ENCODE measurements at places on chromosomes 2 and 18. TPM values are rescaled to one million over a fixed set of nuclear protein-coding genes. Genes with fewer than 3 reads are reported as not detected.

UGT1A3 gene
- total RNA-seq = not detected

SLC23A3 gene
- total RNA-seq = 1.5 TPM

CYTIP gene
- 0.35 TPM for total RNA-seq

PLCL1 gene
- 0.32 TPM for total RNA-seq

DNA sequence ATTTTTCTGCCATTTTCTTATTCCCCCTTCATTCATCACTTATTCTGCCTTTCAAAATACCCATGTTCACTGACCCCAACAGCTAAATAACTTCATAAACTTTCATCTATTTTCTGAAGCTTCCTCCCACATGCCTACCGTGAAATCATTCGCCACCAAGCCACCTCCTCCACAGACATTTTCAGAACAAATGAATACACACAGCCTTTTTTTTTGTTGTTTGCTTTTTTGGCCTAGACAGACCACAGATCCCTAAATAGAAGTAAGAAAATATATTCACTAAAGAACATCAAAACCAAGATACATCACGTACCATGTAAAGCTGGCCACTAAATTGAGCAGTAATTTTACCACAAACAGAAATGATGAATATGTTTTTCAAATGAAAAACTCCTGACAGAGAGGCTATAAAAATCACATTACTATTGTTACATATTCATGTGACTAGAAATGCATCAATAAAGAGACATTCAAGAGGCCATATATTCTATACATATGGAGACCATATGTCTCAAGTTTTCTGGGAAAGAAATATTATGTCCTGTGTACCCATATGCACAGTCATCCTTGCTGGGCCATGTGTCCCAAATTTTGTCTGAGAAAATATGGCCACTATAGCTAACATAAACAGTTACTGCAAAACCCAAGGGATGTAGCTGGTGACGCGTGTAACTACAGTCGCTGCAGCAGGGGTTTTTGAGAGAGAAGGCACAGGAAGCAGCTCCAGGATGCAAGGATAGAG lies 200.3 kb downstream of the FBXO15 start:
- H3K4me3 ChIP-seq = no peak overlapping the region
- no peaks in the 10 kb centered on the region for H3K4me1 ChIP-seq
- DNase-seq = no peak
- H3K36me3 ChIP-seq = no peaks in the 10 kb centered on the region
- H3K27ac ChIP-seq = no peak overlapping the region

GRCh38 chr18:48887905-48888772 lies 62.6 kb downstream of the SMAD7 start:
- no peak overlapping the region for H3K27ac ChIP-seq
- H3K4me3 ChIP-seq = no peak overlapping the region
- H3K27me3 ChIP-seq = no peaks in the 10 kb centered on the region
- peaks cover 33% of the 10 kb centered on the region for H3K4me1 ChIP-seq

- no peaks in the 10 kb centered on the region for H3K4me1 ChIP-seq
- no peak overlapping the region for H3K4me3 ChIP-seq
- no peak overlapping the region for H3K27ac ChIP-seq
- H3K36me3 ChIP-seq = no peaks in the 10 kb centered on the region
- H3K27me3 ChIP-seq = no peaks in the 10 kb centered on the region
Measured at GRCh38 chr2:239626961-239627592, 226.3 kb upstream of the HDAC4 start.

DNA sequence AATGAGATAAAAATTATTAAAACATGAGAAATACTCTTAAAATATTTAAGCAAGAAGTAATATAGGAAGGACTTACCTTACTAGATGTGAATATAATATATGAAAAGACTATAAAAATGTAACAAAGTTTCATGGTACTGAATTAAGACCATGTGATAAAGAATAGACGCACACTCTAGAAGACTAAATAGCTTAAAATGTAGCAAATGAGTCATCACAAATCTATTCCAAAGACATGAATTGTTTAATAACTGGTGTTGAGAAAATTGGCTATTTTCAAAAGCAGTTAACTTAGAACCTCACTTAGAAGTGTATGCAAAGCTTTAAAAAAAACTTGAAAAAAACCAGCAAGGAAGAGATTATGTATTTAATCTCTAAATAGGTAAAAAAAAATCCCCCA lies 64.1 kb downstream of the POLE4 start:
- DNase-seq = no peak
- peaks cover 7% of the 10 kb centered on the region for H3K4me1 ChIP-seq
- H3K27me3 ChIP-seq = no peaks in the 10 kb centered on the region
- no peaks in the 10 kb centered on the region for H3K36me3 ChIP-seq
- no peak overlapping the region for H3K27ac ChIP-seq
- no peak overlapping the region for H3K4me3 ChIP-seq

DNA sequence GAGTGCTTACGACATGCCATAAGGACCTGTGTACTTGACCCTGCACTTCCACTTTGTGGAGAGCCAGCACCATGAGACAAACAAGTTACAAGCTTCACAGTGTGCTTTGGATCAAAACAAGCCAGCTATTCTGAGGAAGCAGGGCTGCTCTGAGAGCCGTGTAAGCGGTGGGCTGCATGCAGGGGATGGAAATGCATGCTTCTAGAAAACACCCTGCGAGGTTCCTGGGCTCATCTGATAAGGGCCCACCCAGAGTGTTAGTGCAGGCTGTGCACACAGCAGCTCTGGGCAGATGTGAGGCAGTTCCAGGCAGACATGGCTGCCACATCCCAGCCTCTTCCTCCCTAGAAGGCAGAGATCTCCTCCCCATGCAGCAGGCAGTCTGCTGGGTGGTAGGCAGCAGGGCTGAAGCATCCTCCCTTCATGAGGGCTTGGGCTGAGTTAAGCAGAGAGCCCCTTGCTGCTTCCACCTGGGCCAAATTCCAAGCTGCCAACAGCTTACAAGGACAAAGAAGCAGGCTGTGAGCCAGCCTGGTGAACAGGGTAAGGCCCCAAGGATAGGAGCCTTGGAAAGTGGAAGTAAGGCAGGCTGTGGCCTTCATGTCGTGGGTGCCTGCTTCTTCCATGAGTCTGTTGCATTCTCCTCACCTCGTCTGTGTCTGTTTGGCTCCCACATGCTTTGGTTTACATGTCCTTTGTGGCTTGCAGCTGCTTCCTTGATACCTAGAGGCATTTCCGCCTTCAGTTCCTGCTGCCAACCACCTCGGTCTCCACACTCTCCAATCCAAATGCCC lies 7.7 kb downstream of the PSD4 start:
- peaks cover 5% of the 10 kb centered on the region for H3K4me1 ChIP-seq
- DNase-seq = no peak
- H3K4me3 ChIP-seq = no peak overlapping the region
- no peaks in the 10 kb centered on the region for H3K27me3 ChIP-seq
- H3K27ac ChIP-seq = peak overlapping the region; percentile 23

- DNase-seq = no peak
- no peaks in the 10 kb centered on the region for H3K27me3 ChIP-seq
- H3K4me3 ChIP-seq = no peak overlapping the region
- H3K36me3 ChIP-seq = peaks cover 11% of the 10 kb centered on the region
Measured at GRCh38 chr2:191302459-191303139, 57.4 kb downstream of the MYO1B start.

GRCh38 chr2:30936977-30937376 lies 129.7 kb upstream of the CAPN13 start:
- no peak overlapping the region for H3K4me3 ChIP-seq
- H3K4me1 ChIP-seq = no peaks in the 10 kb centered on the region
- H3K27me3 ChIP-seq = peaks cover 8% of the 10 kb centered on the region
- DNase-seq = no peak
- no peak overlapping the region for H3K27ac ChIP-seq

GRCh38 chr2:50143822-50144575 lies 887.9 kb downstream of the NRXN1 start:
- H3K27ac ChIP-seq = no peak overlapping the region
- peak; percentile 3 for DNase-seq
- H3K4me1 ChIP-seq = peaks cover 5% of the 10 kb centered on the region
- no peaks in the 10 kb centered on the region for H3K27me3 ChIP-seq
- H3K36me3 ChIP-seq = no peaks in the 10 kb centered on the region

- no peak overlapping the region for H3K27ac ChIP-seq
- H3K27me3 ChIP-seq = no peaks in the 10 kb centered on the region
- H3K4me1 ChIP-seq = peaks cover 8% of the 10 kb centered on the region
- H3K36me3 ChIP-seq = peaks cover 2% of the 10 kb centered on the region
- H3K4me3 ChIP-seq = no peak overlapping the region
- no peak for DNase-seq
Measured at GRCh38 chr2:230814616-230815015, 50.1 kb upstream of the ITM2C start.

DNA sequence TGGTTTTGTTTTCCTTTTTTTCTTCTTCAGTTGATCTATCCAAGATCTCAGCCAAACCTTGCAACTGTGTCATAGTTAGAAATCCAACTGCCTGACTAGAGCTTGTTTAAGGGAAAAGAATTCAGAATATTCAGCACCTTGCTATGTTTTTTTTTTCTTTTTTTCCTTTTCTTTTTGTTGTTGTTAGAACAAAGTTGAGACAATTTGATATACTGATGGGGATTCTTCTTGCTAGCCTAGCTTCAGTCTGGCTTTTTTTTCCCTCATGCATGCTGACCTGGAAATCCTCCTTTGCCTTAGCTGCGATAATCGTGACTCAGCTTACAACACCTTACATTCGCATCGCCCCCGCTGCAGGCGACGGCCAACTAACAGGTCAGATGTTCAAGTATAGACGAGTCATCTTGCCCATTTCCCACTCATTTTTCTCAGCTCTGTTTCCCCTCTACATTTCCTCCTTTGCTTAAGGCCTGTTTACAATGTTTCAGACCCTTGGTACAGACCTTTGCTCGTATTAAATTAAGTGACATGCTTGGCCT lies 487.2 kb upstream of the RAB12 start:
- H3K27ac ChIP-seq = no peak overlapping the region
- no peaks in the 10 kb centered on the region for H3K27me3 ChIP-seq
- DNase-seq = no peak
- no peaks in the 10 kb centered on the region for H3K36me3 ChIP-seq
- peaks cover 8% of the 10 kb centered on the region for H3K4me1 ChIP-seq

- no peak overlapping the region for H3K27ac ChIP-seq
- H3K4me1 ChIP-seq = peaks cover 20% of the 10 kb centered on the region
- H3K27me3 ChIP-seq = no peaks in the 10 kb centered on the region
- no peak for DNase-seq
Measured at GRCh38 chr2:105683011-105683492, 61.7 kb upstream of the NCK2 start.

GRCh38 chr2:165239230-165239629 lies at the start of gene SCN2A:
Gene SCN2A, plus strand, starts transcription at chr2:165239414. Its CDS starts 56,410 bp downstream, at chr2:165295824.
- no peaks in the 10 kb centered on the region for H3K36me3 ChIP-seq
- no peaks in the 10 kb centered on the region for H3K4me1 ChIP-seq
- peak; percentile 15 for DNase-seq
- H3K4me3 ChIP-seq = no peak within 1 kb of the TSS
- H3K27ac ChIP-seq = no peak within 1 kb of the TSS

DNA sequence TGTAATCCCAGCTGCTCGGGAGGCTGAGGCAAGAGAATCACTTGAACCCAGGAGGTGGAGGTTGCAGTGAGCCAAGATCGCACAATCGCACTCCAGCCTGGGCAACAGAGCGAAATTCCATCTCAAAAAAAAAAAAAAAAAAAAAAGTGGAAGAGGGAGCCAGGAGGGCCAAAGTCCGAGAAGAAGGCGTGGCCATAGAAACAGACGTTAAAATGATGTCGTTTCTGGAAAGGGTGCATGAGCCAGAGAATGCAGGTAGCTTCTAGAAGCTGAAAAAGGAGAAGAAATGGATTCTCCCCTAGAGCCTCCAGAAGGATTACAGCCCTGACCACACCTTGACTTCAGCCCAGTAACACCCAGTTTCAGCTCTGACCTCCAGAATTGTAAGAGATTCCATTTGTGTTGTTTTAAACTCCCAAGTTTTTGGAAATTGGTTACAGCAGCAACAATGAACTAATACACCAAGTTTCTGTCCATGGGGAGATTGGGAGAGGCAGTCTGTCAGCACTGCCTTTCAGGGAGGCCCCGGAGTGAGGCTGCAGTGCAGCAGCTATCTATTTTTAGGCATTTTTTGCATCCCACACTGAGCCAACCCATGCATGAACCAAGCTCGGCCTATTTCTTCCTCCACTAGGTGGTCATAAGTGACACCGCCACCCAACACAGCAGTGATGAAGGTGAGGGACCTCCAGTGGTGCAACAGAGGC lies 14.2 kb upstream of the TRAF3IP1 start:
- no peak overlapping the region for H3K27ac ChIP-seq
- H3K4me3 ChIP-seq = no peak overlapping the region
- DNase-seq = no peak

DNA sequence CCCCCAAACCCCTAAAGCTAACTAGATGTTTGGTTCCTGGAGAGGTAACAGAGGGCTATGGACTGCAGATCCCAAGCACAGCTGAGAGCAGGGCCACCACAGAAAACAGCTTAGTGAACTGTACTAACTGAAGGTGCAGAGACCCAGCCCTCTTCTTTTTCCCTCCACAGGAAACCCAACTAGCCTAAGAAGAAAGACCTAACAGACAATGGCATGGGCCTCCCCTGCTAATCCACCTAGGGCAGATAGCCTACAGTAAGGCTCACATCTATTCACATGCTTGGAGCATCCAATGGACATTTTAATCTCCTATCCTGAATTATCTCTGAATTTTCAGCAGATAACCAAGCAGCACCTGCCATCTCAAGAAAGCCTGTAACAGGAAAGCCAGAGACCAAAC lies 8.8 kb upstream of the FECH start:
- H3K4me3 ChIP-seq = no peak overlapping the region
- no peak for DNase-seq
- no peaks in the 10 kb centered on the region for H3K4me1 ChIP-seq
- peaks cover 14% of the 10 kb centered on the region for H3K36me3 ChIP-seq
- H3K27ac ChIP-seq = no peak overlapping the region

DNA sequence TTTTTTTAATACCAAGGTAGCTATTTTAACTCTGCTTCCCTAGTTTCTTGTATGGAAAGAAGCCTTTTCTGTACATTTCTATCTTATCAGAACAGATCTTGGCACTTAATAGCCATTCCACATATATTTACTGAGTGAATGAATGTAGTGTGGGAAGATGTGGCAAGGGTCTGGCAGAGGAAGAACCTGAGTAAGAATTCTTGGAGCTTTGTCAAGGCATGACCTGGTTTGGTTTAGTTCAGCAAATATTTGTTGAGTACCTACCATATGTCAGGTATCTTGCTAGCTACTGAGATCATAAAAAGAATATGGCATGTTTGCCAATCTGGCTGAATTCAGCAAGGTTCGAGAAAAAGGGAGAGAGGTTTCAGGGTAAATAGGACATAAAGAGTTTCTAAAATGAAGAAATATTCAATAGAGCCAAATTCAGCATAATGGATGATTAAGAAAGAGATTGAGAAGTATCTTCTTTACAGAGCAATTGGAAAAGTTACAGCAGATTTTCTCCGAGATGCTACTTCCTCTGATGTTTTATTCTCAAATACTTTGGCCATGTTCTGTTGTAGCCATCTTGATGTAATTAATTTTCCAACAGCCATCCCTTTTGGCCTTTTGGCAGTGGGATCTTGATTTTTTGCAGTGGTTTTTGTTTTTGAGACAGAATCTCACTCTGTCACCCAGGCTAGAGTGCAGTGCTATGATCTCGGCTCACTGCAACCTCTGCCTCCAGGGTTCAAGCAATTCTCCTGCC lies 21.7 kb upstream of the MEP1B start:
- no peaks in the 10 kb centered on the region for H3K4me1 ChIP-seq
- H3K27ac ChIP-seq = peak overlapping the region; percentile 2
- H3K36me3 ChIP-seq = no peaks in the 10 kb centered on the region

GRCh38 chr2:75284345-75284744 lies 85.0 kb upstream of the TACR1 start:
- no peak overlapping the region for H3K4me3 ChIP-seq
- H3K4me1 ChIP-seq = no peaks in the 10 kb centered on the region
- no peaks in the 10 kb centered on the region for H3K27me3 ChIP-seq
- no peak overlapping the region for H3K27ac ChIP-seq
